Activated naive CD4-positive, alpha-beta T cell treated with anti-CD3 and anti-CD28 coated beads, Interleukin-2, amount 50 U/mL, for 16 hours (primary cell): ENCODE measurements at places on chromosomes 13 and 19.

GRCh38 chr13:109858319-109858718 lies 71.9 kb upstream of the IRS2 start:
- no peak for DNase-seq

DNA sequence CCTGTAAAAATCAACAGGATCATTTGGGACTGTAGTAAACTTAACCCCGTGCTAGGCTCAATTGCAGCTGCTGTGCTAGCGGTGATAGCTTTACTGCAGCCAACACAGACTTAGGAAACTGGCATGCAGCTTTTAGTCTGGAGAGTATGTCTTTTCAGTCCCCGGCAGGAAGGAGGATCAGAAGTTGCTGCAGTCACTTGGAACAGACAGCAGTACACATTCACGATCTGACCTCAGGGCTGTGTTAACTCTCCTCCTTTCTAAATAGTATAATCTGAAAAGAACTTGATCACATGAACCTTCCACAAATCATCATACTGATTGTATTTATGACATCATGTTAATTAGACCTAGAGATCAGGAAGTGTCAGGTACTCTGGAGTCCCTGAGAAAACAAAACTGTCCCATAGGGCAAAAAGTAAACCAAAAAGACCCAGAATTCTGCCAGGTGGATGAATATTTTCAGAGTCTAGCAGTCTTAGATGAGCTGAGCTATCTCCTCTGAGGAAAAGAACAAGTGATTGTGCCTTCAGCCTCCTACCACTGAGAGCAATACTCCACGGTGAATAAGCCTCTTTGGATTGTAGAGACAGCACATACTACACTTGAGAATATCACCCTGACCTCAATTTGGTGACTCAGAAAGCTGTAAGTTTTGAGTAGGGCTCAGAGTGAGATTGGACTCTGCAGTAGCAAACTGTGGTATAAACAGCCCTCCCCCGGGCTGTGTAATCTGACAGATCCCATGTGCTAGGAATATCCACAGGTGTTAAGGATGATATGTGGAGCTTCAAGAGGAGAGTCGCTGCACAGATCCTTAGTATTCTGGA lies 181.0 kb upstream of the GPR12 start:
- DNase-seq: no peak

DNA sequence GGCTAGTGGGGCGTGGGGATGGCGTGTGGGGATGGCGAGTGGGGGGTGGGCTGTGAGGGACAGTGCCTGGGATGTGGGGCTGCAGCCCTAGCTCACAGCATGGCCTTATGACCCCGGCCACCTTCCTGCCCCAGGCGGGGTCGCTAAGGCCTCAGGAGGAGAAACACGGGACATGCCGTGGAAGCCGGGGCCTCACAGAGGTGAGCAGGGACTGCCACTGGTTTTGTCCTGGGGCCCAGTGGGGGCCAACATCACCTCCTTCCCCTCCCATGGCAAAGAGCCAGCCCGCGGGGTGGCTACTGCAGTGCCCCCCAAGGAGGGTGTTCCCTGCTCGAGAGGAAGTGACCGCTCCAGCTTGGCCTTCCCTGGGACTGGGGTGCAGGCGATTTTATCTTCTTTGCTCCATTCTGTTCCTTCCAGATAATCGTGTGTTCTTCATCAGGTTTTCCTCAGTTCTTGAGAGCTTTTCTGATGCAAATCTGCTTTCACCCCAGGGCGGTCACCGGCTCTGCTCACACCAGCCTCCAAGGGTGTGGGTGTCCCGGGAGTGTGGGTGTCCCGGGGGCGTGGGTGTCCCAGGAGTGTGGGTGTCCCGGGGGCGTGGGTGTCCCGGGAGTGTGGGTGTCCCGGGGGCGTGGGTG lies 1.2 kb downstream of the F7 start:
- no peak for DNase-seq

- DNase-seq: no peak
Measured at GRCh38 chr13:99422586-99423220, 78.6 kb upstream of the TM9SF2 start.

DNA sequence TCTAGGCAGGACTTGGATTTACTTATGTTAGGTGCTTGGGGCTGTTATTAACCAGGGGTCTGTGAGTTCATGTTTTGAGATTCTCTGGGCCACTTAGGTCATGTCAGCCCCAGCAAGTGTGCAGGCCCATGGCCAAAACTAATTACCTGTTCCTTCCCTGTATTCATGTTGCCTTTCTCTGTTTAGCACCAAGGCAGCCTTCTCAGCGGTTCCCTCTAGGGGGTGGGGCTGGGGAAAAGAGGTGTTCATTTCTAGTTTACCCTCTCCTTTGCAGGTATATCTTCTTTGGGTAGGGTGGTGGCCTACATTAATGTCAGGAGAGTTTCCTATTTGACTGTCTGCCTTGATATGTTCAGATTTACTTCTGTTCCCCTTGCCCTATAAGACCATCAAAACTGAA lies 61.7 kb downstream of the PDS5B start:
- DNase-seq: no peak

GRCh38 chr19:5436948-5437306 lies 18.3 kb upstream of the ZNRF4 start:
- DNase-seq: no peak

GRCh38 chr19:40305403-40305802 lies 20.3 kb upstream of the AKT2 start:
- peak; percentile 69 for DNase-seq
